Glomerular endothelial cell (primary cell): ENCODE measurements at places on chromosomes 12 and 14.

DNA sequence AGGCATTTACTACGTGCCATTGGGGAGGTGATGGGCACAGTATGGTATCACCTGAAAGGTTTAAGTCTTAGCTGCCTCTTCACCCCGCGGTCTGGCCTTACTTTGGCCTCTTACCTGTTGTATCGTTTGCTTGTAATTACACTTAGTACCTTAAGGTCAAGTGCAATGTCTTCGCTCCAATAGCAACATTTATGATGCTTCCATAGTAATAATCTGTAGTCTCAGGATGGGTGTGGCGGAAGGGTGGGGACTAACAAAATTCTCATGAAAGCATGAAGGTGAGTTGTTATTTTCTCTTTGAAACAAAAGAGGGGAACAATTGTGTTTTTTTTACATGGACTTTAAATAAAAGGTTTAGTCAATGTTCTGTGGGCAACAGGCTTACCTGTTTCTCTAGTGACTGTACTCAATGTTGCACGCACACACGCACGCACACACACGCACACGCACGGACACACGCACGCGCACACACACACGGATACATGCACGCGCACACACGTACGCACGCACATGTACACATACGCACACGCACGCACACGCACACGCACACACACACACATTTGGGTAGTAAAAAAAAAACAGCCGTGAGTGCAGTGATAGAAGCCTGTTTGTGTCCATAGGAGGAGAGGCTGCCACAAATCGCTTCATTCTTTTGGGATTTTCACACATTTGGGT is 91.4 kb downstream of the DNAH10 start:
- DNase-seq: no peak

- DNase-seq: no peak
Observed at GRCh38 chr12:122304924-122305323, 38.6 kb upstream of the VPS33A start.

- DNase-seq: no peak
Observed at GRCh38 chr14:86430853-86431252, 900.9 kb downstream of the FLRT2 start.

DNA sequence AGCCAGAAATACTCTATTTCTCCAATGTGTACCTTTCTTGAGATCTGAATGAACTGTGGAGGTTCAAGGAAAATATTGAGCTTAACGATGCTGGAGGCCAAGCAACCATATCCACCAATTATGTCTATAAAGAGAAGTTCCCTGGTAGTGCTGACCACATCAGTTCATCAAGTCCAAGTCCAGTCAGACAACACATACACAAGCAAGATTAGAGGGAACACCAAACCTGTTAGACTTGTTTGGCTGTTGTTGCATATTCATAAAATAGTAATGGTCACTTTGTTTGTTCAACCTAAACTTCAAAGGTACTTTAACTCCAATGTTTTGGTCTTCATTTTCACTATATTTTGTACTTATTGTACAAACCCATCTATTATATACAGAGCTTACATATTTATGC is 81.6 kb downstream of the LMO3 start:
- no peak for DNase-seq

- no peak for DNase-seq
Observed at GRCh38 chr12:13606290-13606689, 375.1 kb downstream of the GRIN2B start.

- no peak for DNase-seq
Observed at GRCh38 chr12:64218597-64218996, 3.5 kb downstream of the KICS2 start.

GRCh38 chr14:80955416-80955941 is at the start of gene TSHR:
Gene TSHR, plus strand, starts transcription at chr14:80955621. Its CDS starts 60 bp downstream, at chr14:80955681.
- no peak for DNase-seq

GRCh38 chr14:55412676-55413075 is 1.0 kb upstream of the ATG14 start:
- DNase-seq: no peak

DNA sequence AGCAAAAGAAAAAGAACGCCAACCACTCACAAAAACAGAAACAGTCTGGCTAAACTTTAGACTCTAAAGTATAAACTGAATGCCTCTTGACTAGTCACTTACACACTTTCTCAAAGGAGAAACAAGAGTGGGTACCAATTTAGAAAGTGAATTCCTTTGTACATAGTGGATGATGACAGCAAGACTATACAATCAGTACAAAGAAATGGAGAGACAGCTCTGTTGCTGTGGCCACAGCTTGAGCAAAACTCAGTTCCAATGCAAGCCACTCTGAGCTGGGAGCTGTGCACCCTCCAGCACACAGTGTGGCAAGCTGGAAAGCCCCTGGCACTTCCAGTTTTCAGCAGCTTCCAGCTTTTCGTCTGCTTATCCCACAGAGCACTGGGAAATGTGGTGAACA is 21.7 kb downstream of the NT5DC3 start:
- DNase-seq: no peak

GRCh38 chr14:95006051-95006450 is 151.3 kb downstream of the DICER1 start:
- no peak for DNase-seq

- no peak for DNase-seq
Observed at GRCh38 chr12:6347367-6348338, 5.8 kb upstream of the TNFRSF1A start.

- no peak for DNase-seq
Observed at GRCh38 chr14:103279142-103280025, 54.7 kb upstream of the EIF5 start.

GRCh38 chr14:99518441-99519346 is 37.5 kb downstream of the CCNK start:
- DNase-seq: no peak
